ENCODE measurements at places on chromosomes 7 and 10.

- peak; percentile 55 for DNase-seq
Measured at GRCh38 chr7:154304231-154304630, 252.0 kb downstream of the DPP6 start.

- no peak for DNase-seq
Measured at GRCh38 chr7:43591558-43592180, 8.8 kb downstream of the STK17A start.

- DNase-seq: no peak
Measured at GRCh38 chr10:76265441-76266113, 834.2 kb downstream of the LRMDA start.

DNA sequence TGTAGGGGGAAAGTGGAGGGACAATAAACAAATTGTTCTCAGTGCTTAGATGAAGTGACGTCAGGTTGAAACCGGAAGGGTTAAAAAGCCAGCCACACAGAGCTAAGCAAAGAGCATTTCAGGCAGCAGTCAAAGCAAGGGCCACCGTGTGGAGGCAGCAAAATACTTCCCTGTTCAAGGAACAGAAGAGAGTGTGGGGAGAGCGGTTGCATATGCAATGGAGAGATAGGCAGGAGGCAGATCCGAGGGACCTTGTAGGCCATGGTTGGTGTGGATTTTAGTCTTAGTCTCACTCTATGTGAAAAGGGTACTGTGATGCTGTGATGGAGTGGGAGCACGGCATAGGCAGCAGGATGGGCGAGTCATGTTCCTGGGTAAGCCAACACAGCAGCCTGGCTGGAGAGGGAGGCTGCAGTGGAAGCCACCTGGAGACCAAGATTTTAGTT, 3.8 kb upstream of the STN1 start:
- DNase-seq: peak; percentile 60

- DNase-seq: no peak
Measured at GRCh38 chr10:80500572-80501380, 36.9 kb upstream of the SH2D4B start.

DNA sequence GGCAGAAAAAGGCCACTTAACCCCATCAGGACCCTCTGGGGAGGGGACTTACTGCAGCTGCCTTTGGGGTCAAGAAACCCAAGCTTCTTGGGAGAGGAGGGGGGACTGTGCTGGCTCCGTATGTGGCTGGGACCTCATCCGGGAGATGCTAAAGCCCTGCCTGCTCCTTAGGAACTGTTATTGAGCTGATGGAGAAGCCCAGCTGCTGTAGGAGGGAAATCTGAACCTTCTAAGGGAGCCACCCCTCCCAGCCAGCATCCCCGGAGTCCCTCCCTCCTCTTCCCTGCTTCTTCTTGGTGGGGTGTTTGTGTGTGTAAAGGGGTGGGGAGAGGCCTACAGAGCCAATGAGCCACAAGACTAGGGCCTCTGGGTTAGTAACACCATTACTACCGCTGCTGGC, 8.2 kb downstream of the KCNIP2 start:
- DNase-seq: peak; percentile 19

GRCh38 chr7:21134631-21135030, 293.3 kb upstream of the SP4 start:
- DNase-seq: no peak

- DNase-seq: peak; percentile 48
Measured at GRCh38 chr10:1434912-1435692, 302.2 kb downstream of the ADARB2 start.

GRCh38 chr10:130806426-130806825, 505.1 kb downstream of the TCERG1L start:
- DNase-seq: no peak

DNA sequence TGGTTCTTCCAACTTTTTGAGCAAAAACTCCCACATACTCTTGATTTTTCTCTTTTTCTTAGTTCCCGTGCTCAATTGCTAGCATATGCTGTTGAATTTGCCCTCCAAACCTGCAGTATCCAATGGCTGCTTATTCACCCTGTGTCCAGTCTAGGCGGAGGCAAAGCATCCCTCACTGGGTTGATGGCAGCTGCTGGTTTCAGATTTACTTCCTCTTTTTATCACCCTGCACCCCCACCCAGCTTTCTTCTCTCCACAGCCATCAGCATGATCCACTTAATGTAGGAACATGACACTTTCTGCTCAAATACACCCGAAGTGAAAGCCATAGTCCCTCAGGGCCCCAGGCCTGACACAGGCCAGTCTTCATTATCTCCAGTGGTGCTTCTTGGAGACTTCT, 87.6 kb upstream of the ADARB2 start:
- no peak for DNase-seq

- DNase-seq: no peak
Measured at GRCh38 chr10:48780341-48780740, 95.7 kb downstream of the WDFY4 start.

GRCh38 chr7:73433924-73434700, 534 bp downstream of the FZD9 start:
- DNase-seq: no peak

- no peak for DNase-seq
Measured at GRCh38 chr7:2654059-2654458, 22.3 kb downstream of the TTYH3 start.

All from neural progenitor cell (in vitro differentiated cells).